ENCODE measurements at places on chromosomes 12 and 14. TPM values are rescaled to one million over a fixed set of nuclear protein-coding genes. Genes with fewer than 3 reads are reported as not detected.

Gene KRT6C
- not detected for total RNA-seq

Gene SLC38A4
- total RNA-seq, result not detected

Gene RERG
- total RNA-seq, result not detected

Gene CD4
- 0.09 TPM for total RNA-seq

Gene TAS2R7
- not detected for total RNA-seq

Gene FIGNL2
- 0.19 TPM for total RNA-seq

Gene PCED1B
- total RNA-seq, result 0.45 TPM

Gene PTPRQ
- total RNA-seq, result not detected

Gene B4GALNT3
- total RNA-seq, result not detected

Gene EIF2S3B
- total RNA-seq, result 0.99 TPM

Gene MORN3
- total RNA-seq, result 1.1 TPM

Gene EFS
- total RNA-seq, result not detected

Gene CAPZA3
- total RNA-seq, result not detected

Gene MIPOL1
- total RNA-seq, result 17.5 TPM

Gene LRCOL1
- total RNA-seq, result 0.09 TPM

Gene C1S
- 2.7 TPM for total RNA-seq

Gene MMP14
- total RNA-seq, result 236 TPM

Gene RIPK3
- total RNA-seq, result 3.5 TPM

Gene GON7
- total RNA-seq, result 15.1 TPM

Gene AKAP6
- 0.56 TPM for total RNA-seq

Gene APAF1
- 24.6 TPM for total RNA-seq
